Hippocampal formation (tissue), 2 donors: ENCODE measurements at places on chromosomes 2 and 18.
A peak's percentile ranks its signal among the peaks of the same experiment; 100 is the strongest.

DNA sequence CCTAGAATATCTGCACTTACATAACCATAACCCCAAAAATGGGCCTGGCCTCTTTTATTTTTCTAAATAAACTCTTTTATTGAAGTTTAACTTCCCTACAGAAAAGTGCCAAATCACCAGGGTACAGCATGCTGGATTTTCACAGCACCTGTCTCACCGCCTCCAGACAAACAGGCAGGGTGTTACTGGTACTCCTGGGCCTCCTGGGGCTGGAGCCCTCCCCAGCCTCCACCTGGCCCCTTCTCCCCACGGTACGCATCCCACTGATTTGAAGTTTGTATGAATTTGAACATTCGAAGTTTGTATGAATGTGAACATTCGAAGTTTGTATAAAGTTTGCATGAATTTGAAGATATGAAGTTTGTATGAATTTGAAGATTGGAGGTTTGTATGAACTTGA lies 232.1 kb downstream of the NDUFA10 start:
- peak; percentile 2 for DNase-seq

DNA sequence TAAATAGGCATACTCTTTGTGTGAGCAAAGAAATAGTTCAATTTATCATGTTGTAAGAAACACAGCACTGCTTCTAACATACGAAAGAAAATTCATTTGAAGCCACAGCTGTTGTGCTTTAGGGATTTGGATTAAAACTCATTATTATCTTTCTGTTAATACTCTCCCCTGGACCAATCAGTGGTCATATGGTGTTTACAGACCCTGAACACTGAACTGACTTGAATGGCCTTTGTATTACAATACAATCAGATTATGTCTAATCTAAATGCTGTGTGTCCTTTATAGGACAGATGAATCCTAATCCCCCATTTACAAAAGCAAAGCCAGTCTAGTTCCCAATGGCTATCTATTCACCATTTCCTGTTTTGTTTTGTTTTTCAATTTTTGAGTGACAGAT lies 36.5 kb downstream of the ZNF385B start:
- no peak for DNase-seq

- no peak for DNase-seq
Observed at GRCh38 chr18:901761-902160, 2.9 kb upstream of the ADCYAP1 start.

DNA sequence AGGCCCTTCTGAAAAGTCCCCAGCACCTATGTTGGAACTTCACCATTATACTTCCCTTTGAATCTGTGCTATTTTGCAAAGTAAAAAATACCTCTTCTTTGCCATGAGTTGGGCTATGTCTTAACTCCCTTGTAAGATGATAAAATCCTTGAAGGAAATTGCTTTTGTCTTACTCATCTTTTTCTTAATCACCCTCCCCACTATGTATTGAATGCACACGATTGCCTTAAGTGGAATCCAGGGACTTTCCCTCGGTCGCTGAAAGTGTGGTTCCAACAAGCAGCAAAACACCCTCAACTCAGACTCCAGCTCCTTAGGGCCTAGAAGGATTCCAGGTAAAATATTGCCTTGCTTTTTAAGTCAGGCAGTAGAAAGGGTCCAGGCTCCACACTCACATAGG lies 173.2 kb upstream of the ARL4C start:
- no peak for DNase-seq

- DNase-seq, result no peak
Observed at GRCh38 chr2:196131384-196131937, 39.9 kb downstream of the STK17B start.
